ENCODE measurements at places on chromosomes 5 and 9. TPM values are rescaled to one million over a fixed set of nuclear protein-coding genes. Genes with fewer than 3 reads are reported as not detected.

C7 gene
- 0.13 TPM for total RNA-seq

EQTN gene
- total RNA-seq: not detected

DNA sequence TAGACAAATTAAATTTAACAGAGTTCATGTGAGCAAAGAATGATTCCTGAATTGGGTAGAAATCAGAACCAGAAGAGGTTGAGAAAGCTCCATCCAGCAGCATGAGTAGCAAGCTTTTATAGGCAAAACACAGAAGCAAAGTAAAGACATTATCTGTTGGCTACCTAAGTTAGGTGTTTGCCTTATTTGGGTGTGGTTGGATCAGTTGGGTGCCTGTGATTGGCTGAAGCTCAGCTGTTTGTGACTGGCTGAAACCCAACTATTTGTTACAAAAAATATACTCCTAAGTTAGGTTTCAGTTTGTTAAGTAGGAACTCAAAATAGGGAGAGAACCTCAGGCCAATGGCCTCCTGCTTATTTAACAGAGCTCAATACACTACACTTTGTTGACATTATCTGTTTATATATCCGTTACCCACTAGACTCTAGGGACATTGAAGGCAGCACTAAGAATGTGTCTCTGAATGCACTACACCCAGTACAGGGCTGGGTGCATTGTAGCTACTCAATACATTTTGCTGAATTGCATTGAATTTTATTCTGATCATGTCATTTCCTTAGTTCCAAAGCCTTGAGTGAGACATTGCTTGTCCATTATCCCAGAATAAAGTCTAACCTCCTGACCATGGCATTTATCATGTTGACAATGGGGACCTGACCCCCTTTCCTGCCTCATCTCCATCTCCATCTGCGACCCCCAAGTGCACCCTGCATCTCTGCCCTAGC, 98.7 kb downstream of the CCDC192 start:
- no peak for DNase-seq

DNA sequence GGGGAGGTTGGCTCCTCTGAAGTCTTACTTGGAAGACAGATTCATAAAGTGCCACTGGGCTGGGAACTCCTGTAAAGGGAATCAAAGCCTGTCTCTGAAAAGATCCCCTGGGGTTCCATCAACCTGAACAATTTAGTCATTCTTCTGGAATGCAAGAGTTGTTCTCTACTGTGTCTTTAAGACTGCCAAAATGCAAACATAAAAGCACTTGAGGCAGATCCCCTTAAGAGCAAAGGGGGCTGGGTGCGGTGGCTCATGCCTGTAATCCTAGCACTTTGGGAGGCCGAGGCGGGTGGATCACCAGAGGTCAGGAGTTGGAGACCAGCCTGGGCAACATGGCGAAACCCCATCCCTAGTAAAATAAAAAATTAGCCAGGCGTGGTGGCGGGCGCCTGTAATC, 16.7 kb downstream of the CDKN2AIPNL start:
- no peak for DNase-seq

- DNase-seq: no peak
Observed at GRCh38 chr5:132499440-132500243, 9.1 kb upstream of the IRF1 start.

DNA sequence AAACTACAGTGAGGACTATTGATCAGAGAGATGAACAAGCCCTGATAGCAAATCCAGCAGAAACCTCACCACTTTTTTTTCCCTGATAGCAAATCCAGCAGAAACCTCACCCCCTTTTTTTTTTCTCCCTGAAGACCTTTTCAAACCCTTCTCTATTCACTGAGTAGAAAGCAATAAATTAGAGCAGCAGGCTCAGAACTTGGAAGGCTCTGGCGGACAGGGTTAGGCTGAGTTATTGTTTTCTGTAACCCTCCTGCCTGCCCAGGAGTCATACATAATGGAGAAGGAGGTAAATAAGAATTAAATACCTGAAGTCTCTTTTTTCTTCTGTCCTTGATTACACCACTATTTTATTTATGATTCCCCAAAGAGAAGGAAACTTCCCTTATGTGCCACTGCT, 136.3 kb upstream of the SNX2 start:
- no peak for DNase-seq

DNA sequence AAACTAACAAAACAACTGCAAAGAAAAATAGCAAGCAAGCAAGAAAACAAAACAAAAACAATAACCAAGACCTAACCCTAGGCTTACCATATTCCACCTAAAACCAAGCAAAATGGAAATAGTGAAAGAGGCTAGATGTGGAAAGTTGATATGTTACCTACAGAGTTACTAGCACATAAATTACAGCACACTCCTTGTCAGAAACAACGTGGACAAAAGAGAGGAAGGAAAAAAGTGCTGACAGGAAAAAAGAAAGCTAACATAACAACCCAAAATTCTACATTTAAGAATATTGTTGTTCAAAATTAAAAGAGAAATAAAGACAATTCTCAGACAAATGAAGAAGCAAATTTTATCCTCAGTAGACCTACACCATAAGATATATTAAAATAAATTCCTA, 812.8 kb upstream of the NUDT12 start:
- no peak for DNase-seq

DNA sequence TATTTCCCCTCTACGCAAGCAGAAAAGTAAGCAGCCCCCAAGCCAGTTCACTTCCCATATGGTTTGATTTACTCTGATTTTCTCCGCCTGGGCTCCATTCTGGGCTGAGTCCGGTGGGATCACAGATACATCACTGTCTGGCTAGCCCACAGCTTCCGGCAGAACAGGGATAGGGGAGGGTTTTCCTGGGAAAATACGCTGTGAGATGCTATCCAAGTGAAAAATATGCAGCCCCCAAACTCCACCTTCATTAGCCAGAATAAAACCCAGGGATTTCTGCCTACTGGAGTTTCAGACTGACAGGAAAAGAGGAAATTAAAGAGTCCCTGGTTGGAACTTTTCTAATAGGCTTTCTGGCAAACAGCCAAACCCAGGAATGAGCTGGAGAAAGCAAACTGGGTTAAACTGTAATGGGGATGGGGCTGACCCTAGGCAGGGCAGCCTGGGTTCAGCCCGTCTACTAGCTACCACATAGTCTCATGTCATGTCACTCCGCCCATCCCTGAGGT, 16.9 kb upstream of the NIPAL4 start:
- DNase-seq: no peak

- no peak for DNase-seq
Observed at GRCh38 chr5:122301016-122301415, 11.0 kb upstream of the SNCAIP start.

DNA sequence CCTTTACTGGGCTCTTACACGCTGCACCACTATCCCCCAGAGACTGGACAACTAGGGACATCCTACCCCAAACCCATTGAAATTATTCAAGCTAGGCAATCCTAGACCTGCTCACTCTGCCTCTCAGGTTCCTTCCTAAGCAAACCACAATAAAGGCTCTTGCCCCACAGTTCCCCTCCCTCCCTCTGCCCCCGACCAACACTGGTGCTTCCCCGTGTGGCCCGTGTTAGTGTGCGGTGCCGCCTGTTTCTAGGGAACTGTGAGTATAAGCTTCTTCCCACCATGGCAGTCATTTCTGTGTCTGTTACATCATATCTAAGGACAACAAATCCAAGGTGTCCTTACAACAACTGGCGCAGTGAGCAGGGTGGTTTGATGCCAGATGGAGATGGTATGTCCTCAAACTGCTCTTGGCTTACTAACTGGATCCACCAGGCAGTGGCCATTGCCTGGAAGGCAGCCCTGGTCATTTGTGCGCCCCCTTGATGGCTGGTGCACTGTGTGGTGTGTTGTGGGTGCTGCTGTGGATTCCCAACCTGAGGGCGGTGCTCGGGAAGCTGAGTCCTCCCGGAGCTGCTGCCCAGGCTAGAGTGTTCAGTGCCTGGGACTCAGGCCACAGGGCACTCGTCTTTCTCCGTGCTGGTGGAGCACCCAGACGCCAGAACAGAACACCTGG, 8.4 kb upstream of the MXD3 start:
- no peak for DNase-seq

DNA sequence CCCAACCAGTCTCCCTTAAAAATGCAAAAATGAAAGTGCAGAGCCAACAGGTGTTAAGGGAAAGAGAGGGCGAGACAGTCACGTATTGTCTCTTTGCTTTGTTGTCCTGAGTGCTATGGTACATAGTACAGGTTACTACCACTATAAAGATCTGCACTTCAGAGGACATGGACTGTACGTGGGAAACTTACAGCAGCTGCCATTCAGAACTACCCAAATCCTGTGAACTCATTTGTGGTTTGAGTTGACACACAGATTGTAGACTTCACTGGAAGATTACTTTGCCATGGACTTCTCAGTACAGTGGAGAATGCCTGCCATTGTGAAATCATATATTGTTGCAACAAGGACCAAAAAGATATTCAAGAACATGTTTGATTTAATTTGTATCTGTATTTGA, 34.8 kb downstream of the FBXO38 start:
- no peak for DNase-seq

GRCh38 chr5:123441408-123441807, 18.2 kb upstream of the CEP120 start:
- no peak for DNase-seq

All from kidney epithelial cell (primary cell).